BE2C (cell line): ENCODE measurements at places on chromosomes 5 and 9.

DNA sequence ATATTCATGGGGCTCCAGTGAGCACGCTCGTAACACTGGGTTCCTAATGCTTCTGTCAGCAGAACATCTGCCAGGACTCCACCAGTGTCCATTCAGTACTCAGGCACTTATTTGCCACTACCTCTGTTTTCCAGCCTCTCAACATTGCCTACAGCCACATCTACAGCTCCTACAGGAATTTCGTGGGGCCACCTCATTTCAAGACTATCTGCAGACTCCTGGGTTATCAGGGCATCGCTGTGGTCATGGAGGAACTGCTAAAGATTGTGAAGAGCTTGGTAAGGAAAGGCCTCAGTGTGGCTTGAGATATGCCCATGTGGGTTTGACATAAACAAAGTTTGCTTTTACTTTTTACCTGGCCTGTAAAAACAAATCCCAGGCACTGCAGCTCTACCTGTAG, 92.9 kb downstream of the CYFIP2 start:
- no peak for DNase-seq

DNA sequence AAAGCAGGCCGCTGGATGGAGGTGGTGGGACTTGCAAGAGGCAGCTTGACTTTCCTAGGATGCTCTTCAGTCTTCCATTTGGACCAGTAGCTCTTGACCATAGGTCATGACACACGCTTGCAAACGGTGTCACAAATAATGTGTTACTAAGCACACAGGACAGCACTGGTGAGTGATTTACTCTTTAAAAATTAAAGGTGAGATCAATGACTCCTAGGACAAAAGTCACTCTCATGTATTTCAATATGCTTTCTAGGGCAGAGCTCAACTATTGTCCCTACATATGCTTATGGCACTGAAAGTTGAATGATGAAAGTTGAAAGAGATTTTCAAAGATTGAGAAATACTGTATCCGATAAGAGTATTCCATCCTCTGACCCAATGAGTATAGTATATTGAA, 496.7 kb downstream of the EBF1 start:
- no peak for DNase-seq

- no peak for DNase-seq
Measured at GRCh38 chr9:84485539-84485938, 145.0 kb upstream of the SLC28A3 start.

DNA sequence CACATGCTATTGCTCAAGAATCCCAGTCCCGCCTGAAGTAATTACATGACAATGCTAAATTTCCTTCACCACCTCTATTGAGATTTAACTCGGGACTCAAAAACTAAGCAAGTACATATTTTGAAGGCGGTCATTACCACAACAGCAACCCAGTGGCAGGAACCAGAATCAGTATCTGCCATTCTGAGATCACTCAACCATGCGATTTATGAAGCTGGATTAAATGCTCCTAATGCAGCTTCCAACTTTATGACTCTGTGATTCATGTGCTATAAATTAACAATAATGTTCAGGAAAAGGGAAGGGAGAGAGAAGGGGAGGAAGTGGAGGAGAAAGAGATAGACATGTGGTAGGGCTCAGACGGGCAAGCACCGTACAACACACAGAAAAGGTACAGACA, 194.7 kb downstream of the DNAH5 start:
- DNase-seq: no peak

GRCh38 chr5:93612855-93613243, 29.8 kb downstream of the NR2F1 start:
- no peak for DNase-seq

DNA sequence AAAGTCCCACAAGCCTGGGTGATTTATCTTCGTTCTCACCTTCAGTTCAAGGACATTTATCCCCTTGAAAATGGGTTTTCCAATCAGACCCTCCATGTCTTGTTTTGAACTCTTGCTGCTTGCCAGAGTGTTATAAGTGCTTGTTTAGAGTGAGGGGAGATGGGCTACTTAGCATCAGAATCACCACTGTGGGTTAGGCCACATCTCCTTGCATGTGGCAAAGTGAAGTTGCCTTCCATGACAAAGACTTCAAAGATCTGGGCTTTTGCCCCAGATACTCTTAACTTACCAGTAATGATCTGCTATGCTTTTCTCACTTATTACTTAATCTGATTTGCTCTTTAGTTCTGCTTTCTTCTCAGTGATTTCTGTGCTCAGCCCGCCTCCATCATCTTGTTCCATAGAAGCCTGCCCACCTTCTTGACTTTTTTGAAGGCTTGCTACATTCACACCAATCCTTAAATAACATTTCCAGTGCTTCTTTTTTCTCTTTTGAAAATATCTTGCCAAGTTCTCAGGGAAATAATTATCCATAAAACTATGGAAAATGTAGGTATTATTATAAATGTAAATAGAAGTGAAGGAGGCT, 39.0 kb downstream of the GPR21 start:
- DNase-seq: no peak

- DNase-seq: no peak
Measured at GRCh38 chr9:87213948-87214347, 266.6 kb upstream of the GAS1 start.

DNA sequence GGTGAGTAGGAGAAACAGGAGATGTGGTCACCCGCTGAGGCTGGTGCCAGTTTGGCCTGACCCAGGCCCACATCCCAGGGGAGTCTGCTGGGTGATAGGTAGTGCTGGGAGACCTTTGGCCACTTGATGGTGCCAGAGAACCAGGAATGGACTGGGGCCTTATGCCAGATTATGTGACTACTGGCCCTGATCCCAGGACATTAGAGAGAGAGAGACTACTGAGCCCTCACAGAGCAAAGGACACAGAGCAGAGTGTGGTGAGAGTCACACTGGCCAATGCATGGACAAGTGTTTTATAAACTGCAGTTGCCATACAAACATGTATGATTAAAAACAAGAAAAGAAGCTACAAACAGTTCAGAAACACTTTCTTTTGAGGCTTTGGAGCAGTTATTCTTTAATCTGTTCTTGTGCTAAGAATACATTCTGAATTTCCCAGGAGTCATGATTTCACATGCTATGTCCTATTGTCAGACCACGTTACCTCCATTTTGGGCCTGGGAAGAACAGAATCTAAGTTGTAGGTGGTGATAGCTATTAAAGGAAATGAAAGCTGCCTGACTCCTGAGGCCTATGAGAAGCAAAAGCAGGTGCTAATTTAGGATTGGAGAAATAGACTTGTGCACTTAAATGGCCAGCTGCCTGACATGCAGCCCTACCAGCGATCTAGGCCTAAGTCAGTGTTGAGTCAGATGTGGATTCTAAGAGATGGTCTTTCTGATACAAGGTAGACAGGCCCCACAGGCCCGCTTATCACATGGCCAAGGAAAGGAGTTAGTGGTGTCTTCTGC, 32.6 kb upstream of the TMOD1 start:
- peak; percentile 88 for DNase-seq

- DNase-seq: no peak
Measured at GRCh38 chr5:57082441-57083067, 91.3 kb upstream of the GPBP1 start.

DNA sequence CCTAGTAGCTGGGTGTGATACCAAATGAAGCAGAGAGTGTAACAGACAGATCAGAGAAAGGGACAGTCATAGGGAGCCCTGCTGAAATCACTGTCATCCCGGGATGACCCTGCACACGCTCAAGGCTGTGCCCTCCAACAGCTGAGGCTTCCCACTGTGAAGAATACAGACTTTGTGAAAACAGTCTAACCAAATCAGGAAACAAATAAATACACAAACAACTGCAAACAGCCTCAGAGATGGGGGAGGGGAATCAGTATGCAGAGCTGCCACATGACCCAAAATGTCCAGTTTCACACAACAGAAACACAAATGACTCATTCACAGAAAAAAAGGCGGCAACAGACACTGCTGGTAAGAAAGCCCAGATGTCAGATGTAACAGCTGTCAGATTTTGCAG, 101.9 kb downstream of the ADAMTS2 start:
- no peak for DNase-seq

- no peak for DNase-seq
Measured at GRCh38 chr9:114851306-114851705, 45.5 kb upstream of the TNFSF15 start.

DNA sequence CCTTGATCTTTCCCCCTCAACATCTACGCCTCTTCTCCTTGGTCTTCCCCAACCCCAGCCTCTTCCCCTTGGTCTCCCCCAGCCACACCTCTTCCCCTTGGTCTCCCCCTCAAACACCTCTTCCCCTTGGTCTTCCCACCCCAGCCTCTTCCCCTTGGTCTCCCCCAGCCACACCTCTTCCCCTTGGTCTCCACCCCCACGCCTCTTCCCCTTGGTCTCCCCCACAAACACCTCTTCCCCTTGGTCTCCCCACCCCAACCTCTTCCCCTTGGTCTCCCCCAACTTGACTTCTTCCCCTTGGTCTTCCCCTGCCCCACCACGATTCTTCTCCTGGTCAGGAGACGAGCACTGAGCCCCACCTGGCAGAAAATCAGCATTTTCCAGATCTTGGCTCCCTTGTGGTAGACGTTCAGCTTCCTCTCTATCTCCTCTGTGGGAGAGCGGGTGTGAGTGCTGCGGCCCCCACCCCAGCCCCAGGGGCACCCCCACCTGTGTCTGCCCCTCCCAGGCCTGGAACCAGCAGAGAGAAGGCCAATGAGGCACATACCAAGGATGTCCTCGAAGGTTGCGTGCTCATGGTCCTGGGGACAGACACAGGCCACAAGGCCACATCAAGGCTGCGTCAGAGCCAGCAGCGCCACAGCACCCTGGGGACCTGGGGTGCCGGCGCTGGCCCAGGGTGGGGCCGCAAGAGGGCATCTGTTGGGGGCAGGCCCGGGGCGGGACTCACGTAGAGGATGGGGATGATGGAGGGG, 7.0 kb downstream of the NSMF start:
- DNase-seq: no peak

GRCh38 chr5:160774666-160775315, 77.2 kb downstream of the ATP10B start:
- no peak for DNase-seq

- peak; percentile 14 for DNase-seq
Measured at GRCh38 chr9:137139468-137140150, 655 bp downstream of the GRIN1 start.

- DNase-seq: no peak
Measured at GRCh38 chr9:74391816-74392215, 105.3 kb upstream of the RORB start.

- DNase-seq: no peak
Measured at GRCh38 chr9:94611638-94612068, 18.0 kb upstream of the FBP2 start.

GRCh38 chr5:135488727-135489465, 36.7 kb upstream of the TIFAB start:
- DNase-seq: peak; percentile 77

DNA sequence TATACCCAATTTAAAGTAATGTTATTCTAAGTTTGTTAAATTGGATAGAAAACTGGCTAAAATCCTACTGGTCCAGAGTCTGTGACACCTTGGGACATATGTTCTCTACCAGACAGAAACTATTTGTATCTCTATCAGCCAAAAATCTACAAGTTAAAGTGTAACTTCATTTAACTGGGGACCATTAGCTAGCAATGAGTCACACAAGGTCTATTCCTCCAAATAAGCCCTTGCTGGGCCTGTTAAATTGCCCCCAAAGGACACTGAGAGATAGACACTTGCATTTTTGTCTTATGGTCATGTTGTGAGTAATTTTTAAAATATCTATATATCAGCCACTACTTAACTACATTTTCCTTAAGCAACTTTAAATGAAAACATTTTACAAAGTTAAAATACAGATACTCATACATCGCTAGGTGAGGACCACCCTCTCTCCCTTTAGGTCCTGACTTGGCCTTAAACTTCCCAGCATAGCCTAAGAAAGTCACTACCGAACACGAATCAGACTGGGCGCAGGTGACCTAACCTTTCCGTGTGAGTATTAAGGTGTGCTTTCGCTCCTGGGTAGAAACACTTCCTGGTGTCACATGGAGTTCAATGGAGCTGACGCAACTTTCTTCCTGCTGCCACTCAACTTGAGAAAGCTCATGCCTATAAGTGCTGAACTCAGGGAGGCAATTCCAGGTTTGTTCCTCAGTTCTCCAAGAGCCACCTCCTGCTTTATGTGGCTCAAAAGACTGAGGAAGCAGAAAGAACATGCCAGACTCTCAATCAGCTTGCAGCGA, 249.1 kb downstream of the DIRAS2 start:
- DNase-seq: no peak

- no peak for DNase-seq
Measured at GRCh38 chr5:179274321-179275315, 70.6 kb downstream of the ADAMTS2 start.

- DNase-seq: no peak
Measured at GRCh38 chr9:124290053-124290591, 32.4 kb downstream of the NEK6 start.

DNA sequence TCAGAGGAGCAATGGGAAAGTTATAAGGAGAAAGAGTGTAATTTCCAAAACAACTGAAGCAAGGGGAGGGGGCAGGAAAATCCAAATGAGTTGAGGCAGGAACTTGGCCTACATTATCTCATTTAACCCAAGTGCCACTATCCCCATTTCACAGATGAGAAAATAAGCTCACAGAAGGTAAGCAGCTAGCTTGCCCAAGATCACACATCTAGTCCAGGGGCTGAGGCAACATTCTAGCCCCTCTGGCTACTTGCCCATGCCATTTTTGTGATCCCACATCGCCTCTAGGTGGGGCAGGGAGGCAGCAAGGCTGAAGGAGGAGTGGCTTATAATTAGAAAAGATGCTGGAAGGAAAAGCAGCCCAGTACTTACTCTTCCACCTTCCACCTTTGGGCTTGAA, 2.6 kb upstream of the PSIP1 start:
- peak; percentile 23 for DNase-seq

GRCh38 chr5:36060420-36060887, 6.2 kb downstream of the UGT3A2 start:
- DNase-seq: no peak

DNA sequence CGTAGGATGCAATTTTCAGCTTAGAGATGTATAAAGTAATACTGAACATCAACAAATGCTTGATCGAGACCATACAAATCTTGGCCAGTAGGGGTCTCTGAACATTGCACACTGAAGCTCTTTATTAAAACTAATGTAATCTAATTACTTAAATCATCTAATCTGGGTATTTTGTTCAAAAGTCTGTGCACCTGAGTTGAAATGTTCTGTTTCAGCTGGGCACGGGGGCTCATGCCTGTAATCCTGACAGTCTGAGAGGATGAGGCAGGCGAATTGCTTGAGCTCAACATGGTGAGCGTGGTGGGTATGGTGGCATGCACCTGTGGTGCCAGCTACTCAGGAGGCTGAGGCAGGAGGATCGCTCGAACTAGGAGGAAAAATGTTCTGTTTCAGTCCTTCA, 41.0 kb downstream of the ESM1 start:
- DNase-seq: no peak
